Right lung (tissue), 10 donors: ENCODE measurements at places on chromosomes 1 and 21. TPM values are rescaled to one million over a fixed set of nuclear protein-coding genes. Genes with fewer than 3 reads are reported as not detected.

SPRR2B gene
- polyA plus RNA-seq: not detected

TSTD1 gene
- 49.5 TPM for polyA plus RNA-seq

FCRLB gene
- polyA plus RNA-seq: 0.51 TPM

ASPM gene
- polyA plus RNA-seq: 18.2 TPM

DPT gene
- polyA plus RNA-seq: 5.0 TPM
